ENCODE measurements at places on chromosomes 5 and 9.

GRCh38 chr5:5159282-5160103 lies 19.4 kb downstream of the ADAMTS16 start:
- no peak for DNase-seq

DNA sequence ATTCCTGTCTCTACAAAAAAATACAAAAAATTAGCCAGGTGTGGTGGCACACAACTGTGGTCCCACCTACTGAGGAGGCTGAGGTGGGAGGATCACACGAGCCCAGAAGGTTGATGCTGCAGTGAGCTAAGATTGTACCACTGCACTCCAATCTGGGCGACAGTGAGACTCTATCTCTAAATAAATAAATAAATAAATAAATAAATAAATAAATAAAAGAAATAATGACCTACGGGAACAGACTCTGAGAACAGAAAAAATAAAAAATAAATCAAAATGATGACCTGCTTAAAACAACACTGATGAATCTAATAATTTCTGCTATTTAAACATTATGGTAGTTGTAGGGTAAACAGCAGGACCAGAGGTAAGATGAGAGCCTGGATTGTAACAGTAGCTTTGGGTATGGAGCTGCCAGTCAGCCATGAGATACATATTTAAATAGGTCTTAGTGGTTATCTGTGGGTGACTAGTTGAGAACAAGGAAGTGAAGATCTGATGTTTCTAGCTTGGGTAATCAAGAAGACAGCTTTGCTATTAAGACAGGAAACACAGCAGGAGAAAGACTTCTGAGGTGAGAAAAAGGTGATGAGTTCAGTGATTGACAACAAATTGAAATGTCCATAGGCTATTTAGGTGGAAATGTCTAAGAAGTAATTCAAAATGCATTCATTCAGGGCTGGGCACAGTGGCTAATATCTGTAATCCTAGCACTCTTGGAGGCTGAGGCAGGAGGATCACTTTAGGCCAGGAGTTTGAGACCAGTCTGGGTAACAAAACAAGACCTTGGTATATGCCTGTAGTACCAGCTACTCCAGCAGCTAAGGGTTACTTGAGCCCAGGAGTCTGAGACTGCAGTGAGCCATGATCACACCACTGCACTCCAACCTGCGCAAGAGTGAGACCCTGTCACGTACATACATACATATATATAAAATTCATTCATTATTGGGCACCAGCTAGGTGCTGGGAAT lies 11.0 kb downstream of the RNF145 start:
- DNase-seq: no peak

GRCh38 chr5:14399054-14399692 lies 182.4 kb upstream of the OTULINL start:
- no peak for DNase-seq

GRCh38 chr9:96241391-96241809 lies 60.6 kb downstream of the HSD17B3 start:
- peak; percentile 78 for DNase-seq

DNA sequence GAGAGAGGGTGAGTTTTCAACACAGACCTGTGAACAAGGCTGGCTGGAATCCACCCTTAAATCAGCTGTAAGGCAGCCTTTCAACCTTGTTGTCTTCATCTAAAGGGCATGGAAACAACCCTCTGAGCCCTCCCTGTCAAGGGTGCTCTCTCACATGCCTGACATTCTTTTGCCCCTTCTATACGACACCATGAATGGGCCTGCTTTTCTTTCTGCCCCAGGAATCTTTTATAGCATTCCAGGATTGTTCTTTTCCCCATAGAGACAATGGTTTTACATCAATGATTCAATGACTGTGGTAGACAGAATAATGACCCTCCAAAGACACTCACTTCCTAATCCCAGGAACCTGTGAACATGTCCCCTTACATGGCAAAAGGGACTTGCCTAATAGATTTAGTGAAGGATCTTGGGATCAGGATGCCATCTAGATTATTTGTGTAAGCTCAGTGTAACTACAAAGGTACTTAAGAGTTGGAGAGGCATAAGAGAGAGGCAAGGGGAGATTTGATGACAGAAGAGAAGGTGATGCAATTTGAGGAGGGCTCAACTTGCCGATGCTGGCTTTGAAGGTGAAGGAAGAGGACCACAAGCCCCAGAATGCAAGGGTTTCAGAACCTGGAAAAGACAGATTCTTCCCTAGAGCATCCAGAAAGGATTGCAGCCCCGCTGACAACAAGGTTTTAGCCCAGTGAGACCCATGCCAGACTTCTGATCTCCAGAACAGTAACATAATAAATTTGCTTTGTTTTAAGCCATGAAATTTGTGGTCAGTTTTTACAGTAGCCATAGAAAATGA lies 29.2 kb upstream of the HMHB1 start:
- DNase-seq: no peak

- no peak for DNase-seq
Observed at GRCh38 chr5:173835661-173836060, 52.5 kb upstream of the CPEB4 start.

GRCh38 chr5:134577022-134577795 lies 51.7 kb downstream of the JADE2 start:
- no peak for DNase-seq

GRCh38 chr9:101477736-101478135 lies 42.2 kb upstream of the ALDOB start:
- no peak for DNase-seq

DNA sequence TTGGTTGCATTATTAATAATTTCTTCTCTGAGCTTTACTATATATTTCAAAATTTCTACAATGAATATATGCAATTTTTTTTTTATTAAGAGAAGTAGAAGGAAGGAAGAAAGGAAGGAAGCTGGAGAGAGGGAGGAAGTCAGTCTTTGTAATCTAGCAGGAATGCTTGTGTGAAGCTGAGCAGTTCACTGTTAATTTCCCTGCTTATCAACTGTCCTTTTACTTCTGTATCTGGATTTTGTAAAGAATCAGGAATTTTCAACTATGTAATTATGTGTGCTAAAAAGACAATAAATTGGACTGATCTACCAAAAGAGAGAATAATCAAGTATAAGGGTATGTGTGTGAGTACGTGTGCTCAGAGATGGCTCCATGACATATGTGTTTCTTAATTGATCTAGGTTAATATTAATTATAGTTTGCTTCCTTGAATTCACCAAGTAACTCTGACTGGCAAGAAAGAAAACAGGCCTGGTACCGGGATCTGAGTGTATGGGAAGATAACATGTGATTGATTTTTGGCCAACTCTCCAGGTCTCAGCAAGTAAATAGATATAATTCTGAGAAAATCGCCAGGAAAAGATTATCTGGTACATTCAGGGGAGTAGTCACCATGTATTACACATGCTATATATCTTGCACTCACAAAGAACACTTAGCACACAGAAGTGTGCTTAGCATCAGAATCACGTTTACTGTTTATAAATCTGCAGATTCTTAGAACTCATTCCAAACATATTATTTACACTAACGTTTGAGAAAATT lies 1758.8 kb upstream of the WWC1 start:
- no peak for DNase-seq

DNA sequence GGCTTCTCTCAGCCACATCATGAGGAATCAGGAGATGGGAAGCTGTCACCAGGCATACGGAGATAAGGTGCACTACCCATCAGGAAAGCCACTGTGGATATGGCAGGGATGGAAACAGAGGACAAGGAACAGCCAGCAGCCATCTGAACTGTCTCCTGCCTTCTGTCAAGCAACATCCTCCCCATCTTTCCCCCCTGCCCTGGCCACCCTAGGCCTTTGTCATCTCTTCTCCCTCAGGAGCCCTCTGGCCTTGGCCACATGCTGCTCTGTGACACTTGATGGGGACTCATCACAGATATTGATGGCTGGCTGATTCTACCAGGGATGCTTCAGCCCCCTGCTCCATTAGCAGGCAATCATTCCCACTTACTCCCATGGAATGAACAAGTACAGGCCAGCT lies 21.1 kb upstream of the MEIKIN start:
- DNase-seq: no peak

- DNase-seq: no peak
Observed at GRCh38 chr9:129343424-129344375, 165.6 kb upstream of the IER5L start.

DNA sequence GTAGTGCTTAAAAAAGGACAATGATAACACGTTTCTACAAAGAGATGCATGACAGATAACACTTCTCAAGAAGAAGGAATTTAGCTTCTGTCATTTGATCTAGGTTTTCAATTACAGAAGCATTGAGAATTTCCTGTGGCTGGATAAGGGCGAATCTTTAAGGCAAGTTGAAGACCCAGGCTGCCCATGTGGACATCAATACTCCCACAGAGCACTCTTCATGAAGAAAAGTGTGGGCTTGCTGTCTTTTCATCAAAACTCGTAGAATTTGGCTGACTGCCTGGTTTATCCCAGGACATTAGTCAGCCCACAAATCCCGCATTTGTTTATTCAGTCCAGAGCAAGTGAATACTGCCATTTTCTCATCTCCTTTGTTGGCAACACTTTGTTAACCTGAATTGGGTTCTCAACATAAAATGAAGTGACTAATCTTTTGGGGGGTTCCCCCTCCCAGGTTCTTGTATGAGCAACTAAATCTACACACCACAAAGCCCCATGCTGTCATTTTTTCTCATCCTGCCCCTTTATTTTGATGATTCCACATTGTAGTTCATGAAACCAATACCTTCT lies 43.4 kb upstream of the CDKN2B start:
- peak; percentile 33 for DNase-seq

GRCh38 chr5:102876610-102877009 lies 121.5 kb downstream of the PAM start:
- DNase-seq: no peak

DNA sequence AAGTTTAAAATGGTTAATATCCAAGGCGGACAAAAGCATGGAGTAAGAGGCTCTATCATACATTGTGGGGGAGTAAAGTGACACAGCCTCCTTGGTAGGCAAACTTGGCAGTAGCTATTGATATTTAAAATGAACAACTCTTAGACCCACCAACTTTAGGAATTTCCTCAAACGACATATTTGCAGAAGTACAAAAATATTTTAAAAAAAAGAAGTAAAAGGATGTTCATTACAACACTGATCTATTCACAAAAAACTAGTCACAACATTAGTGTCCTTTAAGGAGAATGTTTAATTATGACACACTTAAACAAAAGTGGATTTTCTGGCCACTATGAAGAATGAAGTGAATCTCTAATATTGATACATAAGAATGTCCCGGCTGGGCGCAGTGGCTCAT lies 1.7 kb downstream of the ALG2 start:
- DNase-seq: no peak

DNA sequence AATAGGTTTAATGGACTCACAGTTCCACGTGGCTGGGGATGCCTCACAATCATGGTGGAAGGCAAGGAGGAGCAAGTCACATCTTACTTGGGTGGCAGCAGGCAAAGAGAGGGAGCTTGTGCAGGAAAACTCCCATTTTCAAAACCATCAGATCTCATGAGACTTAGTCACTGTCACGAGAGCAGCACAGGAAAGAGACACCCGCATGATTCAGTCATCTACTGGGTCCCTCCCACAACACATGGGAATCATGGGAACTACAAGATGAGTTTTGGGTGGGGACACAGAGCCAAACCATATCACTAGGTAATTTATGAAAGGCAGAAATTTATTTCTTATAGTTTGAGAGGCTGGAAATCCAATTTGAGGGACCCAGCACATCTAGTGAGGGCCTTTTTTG lies 40.0 kb downstream of the MTREX start:
- no peak for DNase-seq

- DNase-seq: no peak
Observed at GRCh38 chr5:14684757-14685156, 20.2 kb downstream of the OTULIN start.

DNA sequence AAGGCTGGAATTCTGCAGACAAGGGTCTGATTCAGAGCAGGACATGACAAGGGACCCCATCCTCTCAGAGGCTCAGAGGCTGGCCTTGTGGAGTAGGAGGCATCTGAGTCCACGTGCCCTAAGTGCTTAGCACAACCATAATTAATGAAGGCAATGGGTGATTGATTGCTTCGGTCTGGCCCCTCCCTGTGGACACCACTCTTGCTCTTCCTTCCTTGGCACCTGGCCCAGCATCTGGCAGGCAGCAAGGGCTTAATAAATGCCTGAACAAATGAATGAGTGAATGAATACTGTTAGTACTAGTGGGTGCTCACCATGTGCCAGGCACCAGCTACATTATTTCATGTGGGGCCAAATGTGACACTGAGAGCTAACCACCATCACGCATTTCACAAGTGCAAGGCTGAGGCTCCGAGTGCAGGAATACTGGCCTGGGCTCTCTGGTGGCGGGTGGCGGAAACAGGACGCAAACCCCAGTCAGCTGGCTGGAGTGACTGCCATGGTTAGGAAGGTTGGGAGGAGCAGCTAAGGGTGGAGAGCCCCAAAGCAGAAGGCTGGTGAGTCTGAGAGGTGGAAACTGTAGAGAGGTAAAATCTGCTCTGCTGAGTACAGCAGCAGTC lies 53.6 kb downstream of the ASS1 start:
- DNase-seq: no peak

DNA sequence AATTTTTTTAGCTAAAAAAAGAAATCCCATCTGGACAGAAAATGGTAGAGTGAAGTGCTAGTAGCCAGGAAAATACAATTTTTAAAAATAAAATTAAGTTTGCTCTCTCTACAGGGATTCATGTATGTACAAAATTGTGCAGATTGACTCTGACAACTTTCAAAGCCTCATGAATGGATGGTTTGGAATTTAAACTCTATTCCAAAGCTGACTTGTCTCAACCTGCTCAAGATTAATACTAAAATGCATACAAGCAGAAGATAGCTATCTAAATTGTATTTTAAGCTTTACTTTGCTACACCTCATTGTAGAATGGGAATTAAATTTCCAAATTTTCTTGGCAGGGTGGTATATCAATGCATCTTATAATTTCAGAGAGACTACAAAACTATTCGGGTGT lies 257.6 kb downstream of the RFX3 start:
- DNase-seq: no peak

DNA sequence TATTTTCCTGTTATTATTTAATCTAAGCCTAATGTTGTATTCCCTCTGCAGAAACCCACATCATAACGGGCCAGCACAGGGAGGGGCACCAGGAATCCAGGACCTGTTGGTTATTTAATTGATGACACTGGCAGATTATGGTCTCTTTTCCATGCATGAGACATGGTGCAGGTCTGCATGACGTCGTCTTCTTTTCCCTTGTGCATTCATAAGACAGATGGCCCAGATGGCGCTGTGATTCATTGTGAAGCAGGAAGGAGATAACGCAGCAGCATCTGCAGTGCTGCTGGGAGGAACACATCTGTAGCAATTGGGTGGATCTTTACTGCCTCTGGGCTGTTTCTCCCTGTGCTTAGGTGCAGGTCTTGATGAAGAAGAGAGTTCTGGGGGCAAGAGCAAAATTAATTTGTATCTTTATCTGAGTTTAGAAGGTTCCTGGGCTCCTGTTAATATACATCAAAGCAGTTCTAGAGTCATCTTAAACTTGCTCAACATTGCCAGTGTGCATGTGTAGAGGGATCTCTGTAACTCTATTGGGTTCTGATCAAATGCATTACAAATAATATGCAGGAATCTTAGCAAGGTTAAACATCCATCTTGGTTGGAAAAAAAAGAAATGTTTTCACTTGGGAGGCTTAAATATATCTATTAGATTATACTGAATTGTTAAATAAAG lies 176.1 kb downstream of the PCSK1 start:
- DNase-seq: no peak

GRCh38 chr9:30997291-30997690 lies 1387.2 kb upstream of the ACO1 start:
- DNase-seq: no peak
